Head of caudate nucleus (tissue), 42 donors: ENCODE measurements at places on chromosomes 7 and 10.

DNA sequence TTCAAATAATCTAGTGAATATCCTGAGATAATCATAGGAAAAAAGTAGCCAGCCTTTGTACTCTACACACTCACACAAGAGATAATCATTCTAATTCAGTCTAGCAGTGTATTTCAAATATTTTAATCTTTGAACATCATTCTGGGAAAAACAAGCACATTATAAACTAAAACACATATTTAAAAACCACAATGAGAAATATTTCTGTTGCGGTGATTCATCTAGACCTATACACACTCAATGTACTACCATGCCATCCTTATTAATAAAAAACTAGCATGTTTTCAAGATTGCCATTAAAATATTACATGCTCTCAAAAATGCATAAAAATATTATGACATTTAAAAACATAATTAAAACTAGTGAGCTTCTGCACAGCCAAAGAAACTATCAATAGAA, 11.8 kb downstream of the COG5 start:
- no peak for DNase-seq

DNA sequence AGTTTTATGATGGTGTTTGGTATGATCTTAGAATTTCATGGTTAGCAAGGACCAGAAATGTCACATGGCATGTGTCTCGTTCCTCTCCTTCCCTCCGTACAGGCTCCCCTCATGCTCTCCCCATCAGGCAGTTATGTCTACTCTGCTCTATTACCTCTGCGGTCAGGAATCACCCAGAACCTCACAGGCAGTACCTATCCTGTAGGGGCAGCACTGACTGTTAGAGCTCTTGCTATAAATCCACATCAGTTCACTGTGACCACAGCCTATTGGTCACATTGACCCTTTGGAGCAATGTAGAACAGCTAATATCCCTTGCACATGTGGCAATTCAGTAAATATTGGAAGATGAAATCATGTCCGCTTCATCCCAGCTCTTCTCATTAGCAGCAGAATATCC, 151.8 kb downstream of the WNT2 start:
- DNase-seq = no peak

DNA sequence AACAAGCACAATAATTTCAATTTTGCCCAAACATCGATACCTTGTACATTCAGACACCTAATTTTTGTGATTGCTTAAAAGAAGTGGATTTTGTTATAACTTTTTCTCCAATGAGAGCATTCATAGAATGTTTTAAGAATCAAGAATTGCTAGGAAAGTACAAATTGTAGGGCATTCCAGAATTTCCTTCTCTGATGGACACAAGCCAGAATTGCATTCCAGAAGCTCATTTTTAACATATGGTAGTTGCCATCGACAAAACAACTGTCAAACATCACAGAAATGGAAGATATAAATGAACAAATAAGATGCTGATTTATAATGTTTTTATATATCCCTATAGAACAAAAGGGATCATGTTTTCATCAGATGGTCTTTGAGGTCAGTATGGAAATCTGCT, 258.4 kb upstream of the NPVF start:
- DNase-seq = no peak

- no peak for DNase-seq
Measured at GRCh38 chr7:110157631-110158362, 933.1 kb upstream of the LRRN3 start.

DNA sequence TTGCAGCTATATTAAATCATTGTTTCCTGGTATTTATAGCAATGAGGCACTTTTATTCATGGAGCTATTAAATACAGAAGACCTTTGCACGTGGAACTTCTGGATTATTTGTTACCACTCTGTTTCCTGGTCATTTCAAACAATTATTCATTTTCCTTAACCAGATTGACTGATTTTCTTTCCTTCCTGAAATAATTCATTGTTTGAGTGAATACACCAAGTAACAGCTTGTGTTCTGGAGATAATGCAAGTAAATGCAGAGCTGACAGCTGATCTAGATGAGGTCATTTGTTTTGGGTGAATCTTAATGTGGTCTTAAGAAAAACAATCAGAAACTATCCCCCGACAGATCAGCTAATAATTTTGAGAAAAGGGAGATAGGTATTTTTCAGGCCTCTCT, 497.7 kb downstream of the KIF20B start:
- no peak for DNase-seq

- DNase-seq = no peak
Measured at GRCh38 chr10:1243486-1244234, 187.5 kb downstream of the WDR37 start.

DNA sequence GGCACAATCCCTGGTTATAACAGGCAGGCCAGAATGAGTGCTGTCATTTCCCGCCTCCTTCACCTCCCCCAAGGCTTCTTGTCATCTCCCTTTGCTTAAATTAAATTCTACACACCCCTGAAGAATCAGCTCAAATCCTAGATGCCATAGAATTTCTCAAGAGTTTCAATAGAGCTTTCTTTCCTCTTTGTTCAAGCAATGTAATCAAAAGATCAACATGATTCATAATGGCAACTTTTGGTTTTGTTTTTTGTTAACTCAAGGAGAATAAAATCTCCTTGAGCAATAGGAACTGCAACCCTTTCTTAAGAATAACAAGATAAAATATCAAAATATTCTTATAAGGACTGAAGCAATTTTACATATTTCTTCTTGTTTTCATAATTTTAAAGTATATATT, 180.8 kb upstream of the CDK1 start:
- DNase-seq = no peak

DNA sequence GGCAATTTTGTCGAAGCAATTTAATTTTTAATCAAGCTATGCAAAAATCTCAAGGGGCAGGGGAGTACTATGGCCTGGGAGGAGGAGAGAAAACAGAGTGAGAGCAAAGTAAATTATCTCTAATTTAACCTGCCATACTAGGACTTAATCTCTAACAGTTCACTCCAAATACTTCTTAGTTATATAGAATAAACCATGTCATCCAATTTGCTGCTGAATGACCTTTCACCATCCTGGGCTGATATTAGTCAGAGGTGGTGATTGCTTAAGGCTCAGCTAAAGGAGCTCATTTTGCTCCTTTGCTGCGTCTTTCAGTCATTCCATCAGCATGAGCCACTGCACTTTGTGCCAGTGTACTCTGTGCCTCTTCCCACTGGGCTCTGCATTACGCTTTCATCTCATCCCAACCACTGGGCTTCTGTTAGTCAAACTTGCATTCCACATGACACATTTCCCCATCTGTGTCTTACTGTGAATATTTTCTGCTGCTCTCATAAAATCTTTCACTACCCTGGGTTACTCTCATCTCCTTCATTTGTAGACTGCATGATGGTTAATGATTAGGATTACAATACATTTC, 84.3 kb downstream of the CD36 start:
- no peak for DNase-seq

DNA sequence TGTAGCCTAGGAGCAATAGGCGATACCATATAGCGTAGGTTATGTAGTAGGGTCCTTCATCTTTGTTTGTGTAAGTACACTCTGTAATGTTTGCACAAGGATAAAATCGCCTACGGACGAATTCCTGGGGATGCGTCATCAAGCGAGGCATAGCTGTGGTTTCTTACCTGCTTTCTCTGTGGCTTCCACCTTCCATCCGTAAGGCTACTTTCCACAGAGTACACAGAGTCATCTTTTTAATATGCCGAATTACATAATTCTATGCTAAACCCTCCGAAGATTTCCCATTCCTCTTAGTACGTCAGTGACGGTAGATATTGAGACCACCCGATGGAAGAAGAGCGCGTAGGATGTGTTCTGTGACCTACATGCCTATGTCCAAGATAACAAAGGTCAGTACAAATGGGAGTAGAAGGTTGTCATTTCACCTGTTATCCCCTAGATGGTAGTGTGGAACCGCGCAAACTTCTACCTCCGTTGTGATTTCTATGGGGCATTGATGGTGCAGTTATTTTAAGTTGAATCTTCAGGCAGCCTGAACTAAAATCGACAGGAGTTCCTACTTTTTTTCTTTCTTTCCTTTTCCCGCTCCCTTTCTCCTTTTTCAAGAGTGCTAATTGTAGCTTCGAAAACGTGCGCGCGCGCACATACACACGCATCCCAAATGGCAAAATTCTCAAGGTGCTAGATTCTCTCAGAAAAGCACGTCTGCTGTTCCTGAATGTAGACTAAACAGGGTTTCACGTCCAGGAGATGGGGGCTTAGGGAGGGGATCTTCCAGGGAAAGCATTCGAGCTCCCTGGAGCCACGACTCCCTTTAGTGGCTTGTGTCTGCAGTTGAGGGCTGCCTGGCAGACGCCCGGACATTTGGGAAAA, 111.7 kb upstream of the MBL2 start:
- peak; percentile 43 for DNase-seq

- DNase-seq = no peak
Measured at GRCh38 chr10:69974551-69975155, 78.0 kb upstream of the MACROH2A2 start.

DNA sequence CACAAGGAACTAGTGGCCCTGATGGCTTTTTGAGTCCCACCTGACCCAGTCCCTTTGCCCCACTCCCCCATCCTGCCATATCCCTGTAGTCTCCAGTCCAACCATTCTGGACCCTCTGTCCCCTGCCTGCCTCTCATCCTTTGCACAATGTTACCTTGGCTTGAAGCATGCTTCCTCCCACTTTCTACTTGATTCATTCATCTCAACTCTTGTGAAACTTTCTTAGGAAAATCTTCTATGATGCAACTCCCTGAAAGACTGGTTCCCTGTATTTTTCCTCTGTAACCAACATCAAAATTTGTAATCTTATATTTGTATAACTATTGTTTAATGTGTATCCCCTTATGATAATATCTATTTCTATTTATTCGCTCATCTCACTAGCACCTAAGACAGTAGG, 151.5 kb downstream of the LRRTM3 start:
- DNase-seq = no peak

GRCh38 chr7:2939193-2939885, 95.2 kb upstream of the GNA12 start:
- DNase-seq = no peak

DNA sequence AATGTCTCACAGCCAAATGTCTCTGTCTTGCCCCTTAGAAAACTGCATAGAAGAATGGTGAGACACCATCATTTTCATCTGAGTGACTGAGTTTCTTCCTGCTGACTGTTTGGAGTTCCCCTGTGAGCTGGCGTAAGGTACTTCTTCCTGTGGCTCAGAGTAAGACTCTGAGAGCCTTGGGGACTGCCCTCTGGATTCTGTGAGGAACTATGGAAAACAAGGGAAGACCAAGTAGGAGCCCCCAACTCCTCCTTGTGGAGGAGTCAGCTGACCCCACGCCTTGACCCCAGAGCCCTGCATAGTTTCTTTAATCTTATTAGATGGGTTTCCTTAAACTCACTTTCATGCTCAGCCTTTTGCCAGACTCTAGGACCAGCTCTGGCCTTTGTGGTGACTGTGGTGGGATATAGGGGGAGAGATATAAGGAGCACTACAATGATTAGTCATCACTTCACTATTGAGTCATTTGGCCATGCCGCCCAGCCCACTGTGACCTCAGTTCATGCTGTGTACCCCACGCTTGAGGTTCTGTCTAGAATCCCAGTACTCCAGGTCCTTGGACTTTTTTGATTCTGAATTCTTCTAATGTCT, 51.8 kb upstream of the FAM133B start:
- DNase-seq = no peak

DNA sequence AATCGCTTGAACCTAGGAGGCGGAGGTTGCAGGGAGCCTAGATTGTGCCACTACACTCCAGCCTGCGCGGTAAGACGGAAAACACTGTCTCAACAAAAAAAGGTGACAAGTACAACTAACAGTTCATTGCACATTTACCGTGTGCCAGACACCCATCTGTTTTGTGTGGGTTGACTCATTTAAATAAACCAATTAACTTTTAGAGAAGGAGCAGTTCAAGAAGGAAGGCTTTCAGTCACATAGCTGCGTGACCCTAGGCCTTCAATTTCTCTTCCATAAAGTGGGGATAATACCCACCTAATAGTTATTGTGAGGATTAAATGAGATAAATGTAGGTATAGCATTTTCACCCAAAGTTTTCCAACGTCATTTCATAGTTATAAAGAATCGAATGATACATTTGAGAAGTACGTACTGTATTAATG, 52.3 kb upstream of the KDM7A start:
- no peak for DNase-seq

GRCh38 chr10:86855513-86855912, 99.1 kb downstream of the BMPR1A start:
- no peak for DNase-seq

GRCh38 chr7:1386623-1387220, 72.5 kb downstream of the MICALL2 start:
- no peak for DNase-seq

- DNase-seq = no peak
Measured at GRCh38 chr10:21202776-21203462, 305.8 kb upstream of the NEBL start.

GRCh38 chr10:929960-930624, 1.4 kb downstream of the LARP4B start:
- peak; percentile 46 for DNase-seq

GRCh38 chr10:119644994-119645393, 6.2 kb upstream of the BAG3 start:
- DNase-seq = no peak

DNA sequence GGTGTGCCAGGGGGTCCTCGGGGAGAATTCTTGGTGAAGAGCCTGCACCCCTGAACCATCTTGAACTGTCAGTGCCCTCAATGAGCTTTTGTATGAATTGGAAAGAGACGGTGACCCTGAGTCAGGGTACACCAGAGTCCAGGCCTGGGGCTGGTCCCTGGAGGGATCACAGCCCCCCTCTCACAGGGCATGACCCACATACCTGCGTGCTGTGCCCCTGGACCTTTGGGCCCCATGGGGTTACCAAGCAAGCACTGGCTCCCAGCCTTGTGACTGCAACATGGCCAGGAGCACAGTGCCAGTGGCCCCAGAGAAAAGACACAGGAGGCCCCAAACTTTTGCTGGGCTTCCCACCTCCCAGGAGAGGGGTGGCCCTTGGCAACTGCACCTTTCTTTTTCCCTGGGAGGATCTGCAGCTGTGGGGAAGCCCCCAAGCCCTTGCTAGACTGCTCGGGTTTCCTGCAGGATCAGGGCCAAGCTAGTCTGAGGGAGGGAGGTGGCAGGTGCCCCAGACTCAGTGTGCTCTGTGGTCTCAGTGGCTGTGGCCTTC, 153.5 kb downstream of the ZNF248 start:
- no peak for DNase-seq

GRCh38 chr7:29000717-29001076, 42.6 kb upstream of the TRIL start:
- no peak for DNase-seq
